ENCODE measurements at places on chromosomes 13 and 19.

- DNase-seq, result no peak
These were observed 5.5 kb downstream of the PHLDB3 start for GRCh38 chr19:43499042-43499441.

DNA sequence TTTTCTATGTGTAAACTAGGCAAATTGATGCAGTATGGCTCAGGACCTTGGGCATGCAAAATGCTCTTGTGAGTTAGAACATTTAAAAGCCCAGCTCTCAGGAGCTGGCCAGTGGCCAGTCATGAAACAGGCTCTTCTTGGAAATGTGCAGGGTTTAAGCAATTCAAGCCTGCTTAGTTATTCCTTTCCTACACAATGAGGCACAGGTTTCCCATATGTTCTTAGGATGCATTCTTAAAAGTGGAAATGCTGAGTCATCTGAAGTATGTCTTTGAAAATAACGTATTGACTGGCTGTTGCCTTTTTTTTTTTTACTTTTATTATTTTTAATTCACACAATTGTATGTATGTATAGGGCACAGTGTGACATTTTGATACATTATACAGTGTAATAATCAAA is 300.7 kb downstream of the SLC7A1 start:
- no peak for DNase-seq

- DNase-seq, result no peak
These were observed 24.4 kb downstream of the PPP2R1A start for GRCh38 chr19:52214241-52214640.

DNA sequence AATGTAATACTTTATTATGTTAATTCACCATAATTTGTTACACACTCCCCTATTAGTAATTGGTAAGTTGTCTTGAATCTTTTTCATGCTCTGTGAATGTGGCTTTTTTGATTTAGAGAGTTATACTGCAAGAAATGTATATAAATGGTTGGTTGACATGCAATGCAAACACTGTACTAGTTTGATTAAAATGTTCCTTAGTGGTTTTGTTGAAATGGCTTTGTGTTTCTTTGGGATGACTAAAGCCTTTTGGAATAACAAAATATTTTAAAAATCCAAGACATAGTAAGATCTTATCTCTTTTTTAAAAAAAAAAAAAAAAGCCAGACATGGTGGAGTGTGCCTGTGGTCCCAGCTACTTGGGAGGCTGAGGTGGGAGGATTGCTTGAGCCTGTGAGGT is 10.5 kb downstream of the LAMP1 start:
- DNase-seq, result no peak

DNA sequence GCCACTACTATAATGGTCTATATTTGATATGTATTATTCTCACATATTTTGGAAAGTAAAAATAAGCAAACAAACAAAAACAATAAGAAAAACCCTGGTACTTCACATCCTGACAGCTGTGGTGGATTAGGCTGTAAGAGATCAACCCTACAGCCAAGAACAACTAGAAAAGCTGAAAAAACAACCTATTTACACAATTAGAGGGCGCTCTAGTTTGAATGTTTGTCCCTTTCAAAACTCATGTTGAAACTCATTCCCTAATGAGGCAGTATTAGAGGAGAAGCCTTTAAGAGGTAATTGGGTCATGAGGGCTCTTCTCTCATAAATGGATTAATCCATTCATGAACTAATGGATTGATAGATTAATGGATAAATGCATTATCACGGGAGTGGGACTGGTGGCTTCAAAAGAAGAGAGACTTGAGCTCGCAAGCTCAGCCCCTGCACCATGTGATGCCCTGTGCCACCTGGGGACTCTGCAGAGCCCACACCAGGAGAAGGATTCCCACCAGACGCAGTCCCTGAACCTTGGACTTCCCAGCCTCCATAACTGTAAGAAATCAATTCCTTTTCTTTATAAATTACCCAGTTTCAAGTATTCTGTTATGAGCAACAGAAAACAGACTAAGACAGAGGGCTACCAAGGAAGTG is 733.9 kb upstream of the ARGLU1 start:
- no peak for DNase-seq

DNA sequence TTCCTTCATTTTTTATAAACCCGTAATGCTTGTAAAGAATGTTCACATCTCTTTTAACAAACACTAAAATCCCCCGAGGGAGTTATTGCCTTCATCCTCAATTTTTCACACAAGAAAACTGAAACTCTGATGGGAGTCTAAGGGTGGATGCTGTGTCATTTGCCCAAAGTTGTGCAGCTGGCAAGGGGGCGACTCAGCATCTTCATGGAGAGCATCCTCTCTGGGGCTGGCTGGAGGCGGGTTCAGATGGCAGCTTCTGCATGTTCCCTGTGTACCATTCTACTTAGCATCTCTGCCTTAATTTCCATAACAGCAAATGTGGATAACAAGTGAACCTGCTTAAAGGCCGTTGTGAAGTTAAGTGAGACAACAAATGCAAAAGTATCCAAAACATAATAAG is 256.4 kb downstream of the IRS2 start:
- DNase-seq, result no peak

DNA sequence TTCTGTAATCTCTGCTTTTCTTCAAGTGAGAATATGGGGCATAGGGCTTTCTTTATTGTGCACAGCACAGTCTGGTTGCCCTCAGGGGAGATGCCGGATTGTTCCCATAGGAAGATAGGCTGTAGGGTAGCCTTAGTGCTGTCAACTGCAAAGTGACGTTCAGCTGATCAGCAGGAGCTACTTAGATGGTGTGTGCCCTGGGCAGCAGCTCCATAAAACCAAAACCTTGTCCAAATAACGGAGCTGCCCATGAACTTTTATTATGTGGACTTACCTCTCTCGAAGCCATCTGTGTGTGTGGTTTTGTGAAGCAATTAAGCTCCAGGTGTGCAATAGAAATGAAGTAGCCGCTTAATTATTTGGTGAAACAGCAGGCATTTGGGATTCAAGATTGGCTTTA is 120.0 kb upstream of the RNF113B start:
- DNase-seq, result no peak

GRCh38 chr13:80931118-80931517 is 590.2 kb upstream of the SPRY2 start:
- no peak for DNase-seq

DNA sequence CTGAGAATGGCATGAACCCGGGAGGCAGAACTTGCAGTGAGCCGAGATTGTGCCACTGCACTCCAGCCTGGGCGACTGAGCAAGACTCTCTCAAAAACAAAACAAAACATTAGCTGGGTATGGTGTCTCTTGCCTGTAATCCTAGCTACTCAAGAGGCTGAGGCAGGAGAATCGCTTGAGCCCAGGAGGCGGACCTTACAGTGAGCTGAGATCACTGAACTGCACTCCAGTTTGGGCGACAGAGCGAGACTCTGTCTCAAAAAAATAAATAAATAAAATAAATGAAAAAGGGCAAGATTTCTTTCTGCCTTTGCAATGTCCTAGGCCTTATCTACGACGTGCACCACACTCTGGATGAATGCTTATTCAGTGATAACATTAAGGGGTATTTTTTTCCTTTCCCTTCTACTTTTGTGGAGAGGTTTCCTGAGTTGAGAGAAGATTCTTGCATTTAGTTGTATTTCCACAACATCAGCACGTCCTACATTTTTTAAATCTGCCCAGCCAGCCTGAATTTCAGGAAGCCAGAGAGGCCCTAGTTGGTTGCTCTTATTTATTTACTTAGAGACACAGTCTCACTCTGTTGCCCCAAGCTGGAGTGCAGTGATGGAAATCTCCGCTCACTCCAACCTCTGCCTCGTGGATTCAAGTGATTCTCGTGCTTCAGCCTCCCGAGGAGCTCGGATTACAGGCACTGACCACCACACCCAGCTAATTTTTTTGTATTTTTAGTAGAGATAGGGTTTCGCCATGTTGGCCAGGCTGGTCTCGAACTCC is 26.1 kb upstream of the OR1M1 start:
- DNase-seq, result no peak

GRCh38 chr13:97716746-97717145 is 236.7 kb upstream of the IPO5 start:
- DNase-seq, result no peak

DNA sequence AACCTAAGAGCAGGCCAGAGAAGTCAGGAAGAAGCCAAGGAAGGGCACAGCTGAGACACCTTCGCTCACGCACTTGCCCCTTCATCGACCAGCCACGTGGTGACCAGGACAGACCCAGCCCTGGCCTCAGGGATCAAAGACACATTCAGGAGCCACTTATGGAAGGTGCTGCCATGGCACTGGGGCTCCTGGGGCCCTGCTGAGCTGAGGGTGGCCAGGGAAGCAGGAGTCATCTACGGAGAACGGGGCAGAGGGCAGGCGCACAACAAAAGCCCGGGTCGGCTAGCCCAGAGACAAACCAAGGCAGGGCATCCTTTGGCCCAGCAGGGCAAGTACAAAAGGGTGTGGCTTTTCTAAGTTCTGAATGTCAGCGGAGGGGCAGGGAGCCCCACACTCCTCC is 2.3 kb downstream of the PLPP2 start:
- DNase-seq, result no peak

DNA sequence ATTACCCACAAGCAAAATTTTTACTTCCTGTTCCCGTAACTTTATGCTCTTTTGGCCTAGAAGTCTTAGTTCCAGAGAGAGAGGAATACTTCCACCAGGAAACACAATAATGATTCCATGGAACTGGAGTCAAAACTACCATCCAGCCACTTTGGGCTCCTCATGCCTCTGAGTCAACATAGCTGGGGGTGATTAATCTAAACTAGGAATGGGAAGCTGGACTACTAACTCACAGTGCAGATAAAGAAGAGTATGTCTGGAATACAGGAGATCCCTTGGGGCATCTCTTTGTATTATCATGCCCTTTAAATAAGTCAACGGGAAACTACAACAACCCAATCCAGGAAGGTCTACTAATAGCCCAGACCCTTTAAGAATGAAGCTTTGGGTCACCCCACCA is 8.9 kb upstream of the ELF1 start:
- peak; percentile 88 for DNase-seq

GRCh38 chr19:43525836-43526771 is 897 bp downstream of the ETHE1 start:
- DNase-seq, result no peak

DNA sequence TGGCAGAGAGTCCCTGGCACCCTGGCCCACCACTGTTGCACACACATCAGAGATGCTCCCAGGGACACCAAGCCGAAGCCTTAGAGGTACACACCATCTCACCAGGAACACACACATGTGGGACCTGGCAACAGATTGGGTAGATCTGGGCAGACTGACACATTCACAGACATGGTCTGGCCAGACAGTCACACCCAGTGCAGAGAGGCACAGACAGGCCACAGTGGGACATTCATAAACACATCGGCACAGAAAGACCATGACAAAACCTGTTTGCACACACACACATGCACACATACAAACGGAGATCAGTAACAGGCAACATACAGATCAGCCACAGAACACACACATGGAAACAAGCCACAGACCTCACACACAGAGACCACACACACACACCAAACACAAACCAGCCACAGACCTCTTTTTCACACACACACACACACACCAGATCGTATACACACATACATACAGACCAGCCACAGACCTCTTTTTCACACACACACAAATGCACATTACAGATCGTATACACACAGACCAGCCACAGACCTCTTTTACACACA is 6.3 kb upstream of the JUNB start:
- no peak for DNase-seq

GRCh38 chr19:41935760-41936415 is 7.6 kb upstream of the ERFL start:
- DNase-seq, result no peak

DNA sequence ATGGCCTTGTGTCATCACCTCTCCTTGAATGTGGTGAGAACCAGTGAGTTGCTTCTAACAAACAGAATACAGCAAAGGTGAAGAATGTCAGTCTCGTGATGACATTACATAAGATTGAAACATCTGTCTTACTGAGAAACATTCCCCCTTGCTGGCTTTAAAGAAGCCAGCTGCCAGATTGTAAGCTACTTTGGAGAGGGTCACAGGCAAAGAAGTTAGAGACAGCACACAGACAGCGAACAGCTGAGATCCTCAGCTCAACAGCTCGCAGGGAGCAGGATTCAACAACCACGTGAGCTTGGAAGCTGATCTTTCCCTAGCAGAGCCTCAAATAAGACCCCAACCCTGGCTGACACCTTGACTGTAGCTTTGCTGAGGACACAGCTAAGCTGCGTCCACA is 367.9 kb downstream of the LIG4 start:
- DNase-seq, result no peak

- no peak for DNase-seq
These were observed 64.4 kb downstream of the POSTN start for GRCh38 chr13:37534181-37534580.

- DNase-seq, result peak; percentile 15
These were observed 73.5 kb upstream of the PCDH17 start for GRCh38 chr13:57558051-57558467.

- no peak for DNase-seq
These were observed 2.5 kb downstream of the COX6B2 start for GRCh38 chr19:55352040-55352439.

DNA sequence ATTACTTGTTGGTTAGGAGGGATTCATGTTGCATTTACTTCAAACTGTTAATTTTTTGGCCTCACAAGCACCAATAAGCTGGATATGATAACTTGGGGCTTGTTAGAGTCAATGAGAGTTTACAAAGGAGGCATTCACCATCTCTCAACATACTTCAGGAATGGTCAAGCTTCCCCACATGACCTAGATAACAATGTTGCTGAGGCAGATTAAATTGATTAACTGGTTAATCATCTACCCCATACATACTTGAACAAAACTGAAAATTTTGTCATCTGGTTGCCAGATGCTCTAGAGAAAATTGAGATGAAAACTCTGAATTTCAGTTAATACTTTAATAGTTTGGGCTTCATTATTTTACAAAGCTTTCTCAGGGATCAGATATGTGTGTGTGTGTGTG is 43.0 kb upstream of the UBL3 start:
- DNase-seq, result peak; percentile 37

- DNase-seq, result no peak
These were observed 112.8 kb downstream of the NALCN start for GRCh38 chr13:101303521-101303920.

GRCh38 chr13:67351909-67352308 is 121.8 kb upstream of the PCDH9 start:
- DNase-seq, result no peak

GRCh38 chr19:40907968-40908735 is 26.1 kb upstream of the CYP2A7 start:
- no peak for DNase-seq

DNA sequence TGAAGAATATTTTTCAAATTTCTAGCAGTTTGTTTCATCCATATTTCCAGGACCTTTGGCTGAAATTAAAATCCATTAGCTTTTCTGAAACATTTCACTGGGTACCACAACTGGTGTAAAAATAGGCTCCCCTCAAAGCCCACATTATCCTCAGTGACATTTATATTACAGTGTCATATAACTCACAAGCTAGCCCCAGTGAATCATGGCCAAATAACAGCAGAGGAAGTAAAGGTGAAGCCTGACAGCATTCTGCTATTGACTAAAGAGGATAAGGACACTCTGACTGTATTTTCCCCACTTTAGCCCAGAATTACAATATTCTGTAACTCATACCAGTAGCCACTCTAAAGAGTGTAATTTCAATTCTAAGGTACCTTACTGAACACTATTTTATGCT is 21.9 kb downstream of the KCTD12 start:
- no peak for DNase-seq

All from foreskin melanocyte (primary cell).